ENCODE measurements at places on chromosomes 6 and 20. TPM values are rescaled to one million over a fixed set of nuclear protein-coding genes. Genes with fewer than 3 reads are reported as not detected.

- DNase-seq, result peak; percentile 85
These were observed 120.0 kb upstream of the JAG1 start for GRCh38 chr20:10793766-10794165.

DNA sequence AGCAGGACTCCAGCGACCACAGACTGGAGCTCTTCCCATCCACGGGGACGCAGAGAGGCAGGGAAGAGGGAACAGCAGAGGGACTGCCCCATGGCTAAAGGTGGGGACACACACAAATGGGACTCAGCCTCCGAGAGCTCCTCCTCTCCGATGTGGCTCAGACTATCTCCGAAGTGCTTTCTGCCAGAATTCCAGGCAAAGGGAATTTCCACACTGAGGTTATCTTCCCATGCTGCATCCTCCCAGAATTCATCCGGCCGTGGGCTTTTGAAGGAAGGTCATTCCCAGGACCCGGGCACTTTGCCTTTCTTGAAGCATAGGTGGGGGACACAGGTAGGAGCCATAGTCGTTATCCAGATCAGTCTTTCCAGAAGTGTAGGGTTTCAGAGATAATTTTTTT lies 67.9 kb downstream of the SULF2 start:
- DNase-seq, result no peak

GRCh38 chr20:31861385-31862156 lies 8.8 kb downstream of the DUSP15 start:
- DNase-seq, result peak; percentile 88

GRCh38 chr6:33578588-33579011 lies 1.5 kb downstream of the BAK1 start:
- DNase-seq, result no peak

GRCh38 chr6:28220257-28221133 lies 4.6 kb upstream of the ZSCAN9 start:
- no peak for DNase-seq

Gene C6orf163
- 0.25 TPM for polyA plus RNA-seq

DNA sequence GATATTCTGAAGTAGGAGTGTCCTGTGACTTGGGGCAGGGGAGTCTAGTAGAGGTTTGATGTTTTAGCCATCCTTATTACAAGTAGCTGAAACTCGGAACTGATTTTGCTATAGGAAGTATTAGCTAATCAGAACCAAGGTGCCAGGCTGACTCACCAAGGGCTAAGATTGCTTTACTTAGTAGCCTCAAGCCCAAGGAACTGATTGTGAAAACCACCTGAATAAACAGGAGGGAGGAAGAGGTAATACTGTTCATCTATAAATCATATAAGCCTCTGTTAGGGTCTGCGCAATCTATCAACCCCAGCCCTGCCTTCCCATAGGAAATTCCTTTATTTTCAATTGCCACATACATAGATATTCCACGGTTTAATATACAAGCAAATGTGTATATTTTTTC lies 54.4 kb downstream of the GNAS start:
- DNase-seq, result no peak

DNA sequence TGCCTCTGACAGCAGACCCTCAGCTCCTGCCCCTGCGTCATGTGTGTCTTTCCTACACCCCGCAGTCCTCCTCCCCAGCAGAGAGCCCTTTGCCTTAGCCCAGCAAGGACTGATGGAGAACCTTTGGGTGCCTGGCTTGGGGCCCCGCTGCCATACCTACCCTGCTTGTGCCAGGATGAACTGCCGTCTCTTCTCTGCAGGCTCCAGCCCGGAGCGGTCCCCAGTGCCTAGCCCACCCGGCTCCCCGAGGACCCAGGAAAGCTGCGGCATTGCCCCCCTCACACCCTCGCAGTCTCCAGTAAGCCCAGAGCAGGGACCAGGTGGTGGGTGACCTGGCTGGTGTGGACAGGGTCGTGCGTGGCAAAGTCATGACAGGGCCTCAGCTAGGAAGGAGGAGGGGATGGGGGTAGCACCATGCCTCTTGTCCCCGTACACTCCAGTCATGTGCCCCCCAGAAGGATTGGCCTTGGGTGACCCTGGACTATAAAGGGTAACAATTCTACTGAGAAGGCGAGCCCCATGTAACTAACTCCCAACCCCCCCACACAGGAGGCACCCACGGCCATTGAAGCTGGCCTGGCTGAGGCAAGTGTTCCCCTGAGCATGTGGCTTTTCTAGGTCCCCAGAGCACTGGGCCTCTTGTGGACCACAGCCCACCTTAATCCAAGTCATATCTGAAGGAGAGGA lies 8.3 kb downstream of the HSPA12B start:
- DNase-seq, result no peak

DNA sequence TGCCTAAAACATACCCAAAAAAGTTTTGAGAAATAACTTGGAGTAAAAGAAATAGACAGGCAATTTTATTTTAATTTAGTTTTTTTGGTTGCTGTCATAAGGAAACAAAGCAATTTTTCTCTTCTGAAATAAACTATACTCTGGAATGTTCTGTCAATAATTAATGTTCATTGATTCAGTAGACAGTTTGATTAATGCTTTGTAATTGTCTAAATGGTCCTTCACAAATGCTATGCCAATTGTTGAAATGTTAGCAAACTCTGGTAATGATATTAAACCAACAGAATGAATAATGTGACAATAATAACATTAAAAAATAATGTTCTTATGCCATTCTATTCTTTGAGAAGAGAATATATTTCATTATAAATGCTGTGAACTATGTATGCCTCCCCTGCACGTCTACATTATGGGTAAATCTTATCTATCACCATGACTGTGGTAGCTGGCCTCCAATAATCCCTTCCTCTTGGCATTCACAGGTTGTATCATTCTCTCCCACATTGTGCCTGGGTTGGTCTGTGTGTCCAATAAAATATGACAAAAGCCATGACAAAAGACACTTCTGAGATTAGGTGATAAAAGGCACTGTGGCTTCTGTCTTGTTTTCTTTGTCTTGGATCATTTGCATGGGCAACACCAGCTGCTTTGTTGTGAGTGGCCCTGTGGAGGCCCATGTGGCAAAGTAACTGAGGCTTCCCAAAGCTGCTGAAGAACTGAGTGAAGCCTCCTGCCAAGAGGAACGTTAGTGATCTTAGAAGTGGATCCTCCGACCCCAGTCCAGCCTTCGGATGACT lies 25.1 kb downstream of the IL20RA start:
- no peak for DNase-seq

Gene SLC26A8
- 0.14 TPM for polyA plus RNA-seq

DNA sequence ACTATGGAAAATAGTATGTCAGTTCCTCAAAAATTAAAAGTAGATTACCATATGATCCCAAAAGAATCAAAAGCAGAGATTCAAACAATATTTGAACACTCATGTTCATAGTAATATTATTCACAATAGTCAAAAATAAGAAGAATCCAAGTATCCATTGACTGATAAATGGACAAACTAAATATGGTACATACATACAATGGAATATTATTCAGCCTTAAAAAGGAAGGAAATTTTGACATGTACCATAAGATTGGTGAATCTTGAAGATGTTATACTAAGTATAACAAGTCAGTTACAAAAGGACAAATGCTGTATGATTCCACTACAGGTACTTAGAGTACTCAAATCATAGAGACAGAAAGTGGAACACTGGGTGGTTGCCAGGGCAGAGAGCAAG lies 88.3 kb upstream of the TMEM30A start:
- no peak for DNase-seq

DNA sequence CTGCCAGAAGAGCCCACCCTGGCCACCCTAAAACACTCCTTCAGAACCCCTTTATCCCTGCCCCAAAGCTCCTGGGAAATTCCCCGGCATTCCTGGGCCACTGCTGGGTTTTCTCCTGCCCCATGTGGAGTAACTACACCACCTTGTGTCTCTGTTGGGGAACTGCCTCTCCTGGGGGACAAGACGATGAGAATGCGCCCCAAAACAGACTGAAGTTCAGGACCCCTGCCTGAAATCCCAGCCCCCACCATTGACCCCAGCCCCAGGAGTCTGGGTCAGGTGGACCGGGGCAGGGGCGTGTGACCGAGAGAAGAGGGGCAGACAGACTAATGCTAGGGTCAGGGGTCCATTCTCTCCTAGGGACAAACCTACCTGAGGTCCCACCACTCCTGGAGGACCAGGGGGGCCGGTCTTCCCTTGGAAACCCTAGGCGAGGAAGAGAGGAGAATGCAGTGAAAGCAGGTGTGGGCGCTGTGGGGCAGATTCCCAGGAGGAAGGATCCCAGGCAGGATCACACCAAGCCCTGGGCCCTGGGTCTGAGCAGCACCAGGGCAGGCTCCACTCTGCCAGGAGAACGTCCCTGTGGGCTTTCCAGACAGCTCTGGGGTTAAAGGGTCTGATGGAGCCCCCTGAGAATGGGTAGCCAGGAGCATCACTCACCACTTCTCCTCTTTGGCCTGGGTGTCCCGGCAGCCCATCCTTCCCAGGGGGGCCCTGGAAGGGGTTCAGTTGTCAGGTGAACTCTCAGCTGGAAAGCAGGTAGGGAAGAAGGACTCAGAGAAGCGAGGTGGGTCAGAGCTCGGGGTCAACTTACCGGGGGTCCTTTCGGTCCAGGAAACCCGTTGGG lies 19.4 kb downstream of the COL11A2 start:
- DNase-seq, result no peak

DNA sequence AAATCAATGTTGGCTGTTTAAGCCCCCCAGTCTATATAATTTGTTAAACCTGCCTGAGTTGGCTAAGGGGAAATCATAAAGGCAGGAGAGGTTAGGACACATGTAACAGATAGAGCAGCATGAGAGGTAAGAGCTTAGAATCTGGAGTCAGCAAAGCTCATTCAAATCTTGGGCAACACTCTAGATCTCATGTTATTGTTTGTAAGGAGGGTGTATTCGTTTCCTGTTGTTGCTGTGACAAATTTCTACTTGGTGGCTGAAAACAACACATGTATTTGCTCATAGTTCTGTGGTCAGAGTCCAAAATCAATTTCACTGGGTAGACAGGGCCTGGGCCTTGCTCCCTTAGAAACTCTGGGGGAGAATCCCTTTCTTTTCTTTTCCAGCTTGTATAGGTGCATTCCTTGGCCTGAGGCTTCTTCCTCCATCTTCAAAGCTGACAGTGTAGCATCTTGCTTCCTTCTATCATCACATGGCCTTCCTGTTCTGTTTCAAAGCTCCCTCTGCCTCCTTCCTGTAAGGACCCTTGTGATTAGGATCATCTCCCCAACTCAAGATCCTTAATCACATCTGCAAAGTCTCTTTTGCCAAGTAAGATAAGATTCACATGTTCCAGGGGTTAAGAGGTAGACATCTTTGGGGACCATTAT lies 4.4 kb downstream of the LY86 start:
- no peak for DNase-seq

DNA sequence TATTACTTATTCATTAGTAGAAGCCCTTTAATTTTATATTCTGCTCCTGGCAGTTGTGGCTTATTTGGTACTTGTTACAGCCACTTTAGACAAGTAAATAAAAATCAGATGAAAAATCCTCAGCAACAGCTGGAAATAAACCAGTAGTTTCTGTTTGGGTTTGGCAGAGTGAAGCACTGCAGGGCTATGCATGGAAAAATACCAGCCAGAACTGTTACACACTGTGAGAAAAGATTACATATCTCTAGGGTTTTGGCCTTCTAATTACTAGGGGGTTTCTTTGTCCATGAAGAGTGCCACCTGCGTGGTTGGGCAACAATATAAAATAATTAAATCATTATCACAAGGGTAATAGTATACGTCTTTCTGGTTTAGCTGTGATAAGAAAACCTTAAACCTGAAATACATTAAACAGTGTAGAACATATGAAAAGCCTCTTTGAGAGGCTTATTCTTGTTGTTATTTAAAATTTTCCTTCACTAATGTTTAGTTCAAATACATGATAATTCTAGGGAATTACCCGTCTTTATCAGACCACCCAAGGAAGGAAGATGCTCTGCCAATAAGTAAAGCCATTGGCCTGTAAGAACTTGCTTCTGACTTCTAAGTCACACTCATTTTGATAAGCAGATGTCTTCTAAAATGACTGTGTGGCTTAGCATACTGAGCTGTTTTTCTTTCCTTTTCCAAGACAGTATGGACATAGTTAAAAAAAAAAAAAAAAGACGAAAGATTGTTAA lies 320.0 kb upstream of the FLRT3 start:
- peak; percentile 17 for DNase-seq

Gene SH3BGRL2
- polyA plus RNA-seq, result 34.4 TPM

Gene HMGCLL1
- polyA plus RNA-seq, result 1.0 TPM

GRCh38 chr20:38965264-38965663 lies 3.1 kb downstream of the DHX35 start:
- DNase-seq, result no peak

GRCh38 chr6:105570416-105570815 lies 167.5 kb upstream of the PREP start:
- DNase-seq, result no peak

Gene PDYN
- 1.0 TPM for polyA plus RNA-seq

DNA sequence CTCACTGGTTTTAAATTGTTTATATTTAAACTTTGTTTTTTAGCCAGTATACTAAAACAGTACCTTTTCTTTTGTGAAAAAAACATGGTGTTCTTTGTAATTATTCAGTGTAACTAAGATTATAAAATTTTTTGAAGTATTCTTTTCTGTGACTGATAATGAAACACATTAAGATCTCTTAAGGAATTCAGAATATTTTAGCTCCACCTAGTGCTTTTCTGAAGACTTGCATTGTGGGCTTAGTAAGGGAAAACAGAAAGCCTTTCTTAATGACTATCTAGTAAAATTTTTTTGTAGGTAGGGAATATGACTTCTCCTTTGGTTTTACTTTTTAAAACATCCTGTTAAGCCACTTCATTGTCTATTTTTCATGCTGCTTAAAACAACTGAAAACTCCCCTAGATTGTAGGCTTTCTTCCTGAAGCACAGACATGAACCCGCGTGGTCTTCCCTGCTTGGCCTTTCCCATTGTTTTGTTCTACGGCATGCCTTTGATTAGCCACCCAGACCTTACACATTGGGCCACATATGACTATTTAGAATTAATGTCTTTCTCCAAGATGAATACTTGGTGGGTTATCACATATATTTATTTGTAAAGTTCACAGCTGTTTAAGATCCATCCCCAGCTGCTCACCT lies 72.1 kb downstream of the AFDN start:
- DNase-seq, result peak; percentile 65

Gene IPCEF1
- 3.2 TPM for polyA plus RNA-seq

Gene ESR1
- polyA plus RNA-seq, result 0.20 TPM

GRCh38 chr6:9504191-9504590 lies 910.7 kb downstream of the TFAP2A start:
- DNase-seq, result no peak

Gene ARMC12
- polyA plus RNA-seq, result 0.68 TPM

DNA sequence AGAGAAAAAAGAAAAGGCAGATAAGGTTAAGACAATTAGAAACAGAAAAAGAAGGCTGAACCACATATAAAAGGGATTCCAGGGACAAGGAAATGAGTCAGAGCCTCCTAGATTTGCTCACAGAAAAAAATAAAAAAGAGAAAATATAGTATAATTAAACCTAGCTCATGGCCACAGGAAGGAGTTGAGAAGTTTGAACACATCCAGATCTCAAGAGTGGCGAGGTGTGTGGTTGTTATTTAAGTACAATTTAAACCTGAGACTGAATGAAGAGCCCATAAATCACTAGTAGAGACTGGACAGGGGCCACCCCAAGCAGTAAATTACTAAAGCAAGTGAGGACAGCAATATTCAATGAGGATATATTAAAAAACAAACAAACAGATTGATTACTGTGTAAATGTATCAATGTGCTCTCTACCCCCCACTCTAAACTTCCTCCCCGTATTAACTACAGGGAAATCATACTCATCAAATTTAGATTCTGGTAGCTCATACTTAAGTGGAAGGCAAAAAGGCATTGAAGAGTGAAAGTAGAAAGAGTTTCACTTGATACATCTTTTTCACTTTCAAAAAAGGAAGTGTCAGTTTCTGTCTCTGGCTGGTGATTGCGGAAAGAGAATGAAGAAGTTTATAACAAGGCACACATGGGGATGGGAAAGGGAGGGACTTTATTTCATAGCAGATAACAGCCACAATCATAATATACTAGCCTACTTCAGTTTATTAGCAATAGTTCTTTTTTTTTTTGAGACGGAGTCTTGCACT lies 49.3 kb upstream of the SCAF8 start:
- DNase-seq, result no peak

Data from brain (organoid and tissue), 16 donors.